Neural progenitor cell (in vitro differentiated cells): ENCODE measurements at places on chromosomes 3 and 15.

DNA sequence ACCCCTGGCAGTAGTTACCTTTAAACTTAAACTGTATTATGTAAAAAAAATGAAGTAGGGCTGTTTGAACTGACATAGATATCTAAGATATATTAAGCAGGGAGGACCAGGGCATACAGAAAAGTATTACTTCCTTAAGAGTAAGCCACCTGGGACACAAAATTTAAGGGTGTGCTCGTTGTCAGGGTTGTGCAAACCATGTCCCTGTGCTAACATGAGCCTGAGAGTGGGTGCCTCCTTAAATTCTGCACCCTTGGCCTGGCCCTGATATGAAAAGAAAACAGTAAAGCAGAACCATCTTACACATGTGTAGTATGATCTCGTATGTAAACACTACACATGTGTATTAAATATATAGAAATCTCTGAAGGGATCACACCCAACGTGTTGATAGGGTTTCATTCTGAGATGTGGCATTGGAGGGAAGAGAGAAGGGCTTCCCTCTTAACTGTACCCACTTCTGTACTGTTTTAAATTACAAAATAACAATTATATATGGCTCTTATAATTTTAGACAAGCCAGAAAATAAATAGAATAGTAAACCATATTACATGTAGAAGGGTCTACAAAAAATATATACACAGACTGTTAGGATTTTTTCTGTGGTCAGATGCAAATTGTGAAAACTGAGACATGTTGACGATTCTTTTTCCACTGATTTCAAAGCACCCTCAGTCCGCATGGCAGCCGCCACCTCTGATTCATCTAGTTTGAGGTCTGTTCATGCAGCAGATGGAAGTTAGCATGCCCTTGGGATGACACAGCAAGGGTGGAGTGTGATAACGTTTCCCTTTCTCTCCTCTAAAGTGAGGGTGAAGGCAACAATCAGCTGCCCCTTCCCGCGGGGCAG lies 400.8 kb upstream of the PROK2 start:
- DNase-seq, result no peak
- no peak overlapping the region for H3K4me3 ChIP-seq
- H3K36me3 ChIP-seq, result no peaks in the 10 kb centered on the region
- no peaks in the 10 kb centered on the region for H3K27me3 ChIP-seq
- no peaks in the 10 kb centered on the region for H3K4me1 ChIP-seq
- H3K27ac ChIP-seq, result no peak overlapping the region

- DNase-seq, result peak; percentile 25
- H3K4me3 ChIP-seq, result no peak overlapping the region
- H3K27ac ChIP-seq, result no peak overlapping the region
- no peaks in the 10 kb centered on the region for H3K36me3 ChIP-seq
- H3K27me3 ChIP-seq, result no peaks in the 10 kb centered on the region
- H3K4me1 ChIP-seq, result no peaks in the 10 kb centered on the region
These were observed 21.6 kb downstream of the REC114 start for GRCh38 chr15:73464602-73465001.

DNA sequence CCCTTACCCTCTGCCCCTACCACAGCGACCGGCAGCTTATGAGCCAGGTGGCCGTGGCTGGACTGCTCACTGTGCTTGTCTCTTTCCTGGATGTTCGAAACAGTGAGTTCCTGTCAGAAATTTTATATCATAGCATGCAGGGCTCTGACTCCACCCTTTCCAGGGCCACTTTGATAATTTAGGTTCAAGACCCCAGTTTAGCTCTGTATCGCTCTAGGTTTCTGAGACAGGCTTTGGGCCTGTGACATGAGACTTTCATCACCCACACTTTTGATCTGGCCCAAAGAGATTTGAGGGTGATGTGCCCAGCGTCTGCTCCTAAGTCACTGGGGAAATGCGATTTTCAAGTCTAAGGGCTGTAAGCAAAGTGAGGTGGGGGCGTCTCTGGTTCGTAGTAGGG lies 6.5 kb upstream of the EIF4G1 start:
- H3K27ac ChIP-seq, result no peak overlapping the region
- no peaks in the 10 kb centered on the region for H3K4me1 ChIP-seq
- peaks cover 3% of the 10 kb centered on the region for H3K36me3 ChIP-seq
- no peak overlapping the region for H3K4me3 ChIP-seq
- no peak for DNase-seq

DNA sequence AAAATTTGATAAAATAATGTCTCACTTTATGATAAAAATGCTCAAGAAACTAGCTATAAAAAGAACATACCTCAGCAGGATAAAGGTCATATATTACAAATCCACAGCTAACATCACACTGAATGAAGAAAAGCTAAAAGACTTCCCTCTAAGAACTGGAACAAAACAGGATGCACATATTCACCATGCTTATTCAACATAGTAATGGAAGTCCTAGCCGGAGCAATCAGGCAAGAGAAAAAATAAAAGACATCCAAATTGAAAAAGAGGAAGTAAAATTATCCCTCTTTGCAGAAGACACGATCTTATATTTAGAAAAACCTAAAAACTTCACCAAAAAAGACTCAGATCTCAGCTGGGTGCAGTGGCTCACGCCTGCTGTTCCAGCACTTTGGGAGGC lies 34.0 kb downstream of the SENP7 start:
- no peak overlapping the region for H3K4me3 ChIP-seq
- no peaks in the 10 kb centered on the region for H3K4me1 ChIP-seq
- H3K27me3 ChIP-seq, result no peaks in the 10 kb centered on the region

GRCh38 chr3:113436809-113437208 lies 4.5 kb downstream of the CFAP44 start:
- H3K27me3 ChIP-seq, result no peaks in the 10 kb centered on the region
- H3K27ac ChIP-seq, result no peak overlapping the region
- DNase-seq, result no peak
- H3K4me3 ChIP-seq, result no peak overlapping the region

DNA sequence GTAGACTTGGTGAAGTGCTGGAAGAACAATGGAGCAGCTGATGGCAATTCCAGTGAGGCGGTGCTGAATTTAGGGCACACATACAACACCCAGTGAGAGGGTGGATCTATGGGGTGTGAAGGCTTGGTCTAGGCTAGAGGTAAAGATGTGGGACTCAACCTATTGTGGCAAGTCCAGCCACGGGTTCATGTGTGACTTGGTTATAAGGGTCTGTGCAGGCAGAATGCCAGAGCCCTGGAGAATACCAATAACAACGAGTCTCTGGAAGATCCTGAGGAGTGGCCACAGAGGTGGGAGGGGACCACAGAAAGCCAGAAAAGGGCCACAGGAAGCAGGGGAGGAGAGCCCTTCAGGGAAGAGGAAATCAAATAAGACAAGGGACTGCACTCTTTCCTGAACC lies 55.0 kb downstream of the VGLL4 start:
- H3K27me3 ChIP-seq, result no peaks in the 10 kb centered on the region
- peaks cover 63% of the 10 kb centered on the region for H3K4me1 ChIP-seq
- DNase-seq, result no peak
- no peaks in the 10 kb centered on the region for H3K36me3 ChIP-seq

- H3K36me3 ChIP-seq, result no peaks in the 10 kb centered on the region
- no peak overlapping the region for H3K27ac ChIP-seq
- DNase-seq, result no peak
- peaks cover 3% of the 10 kb centered on the region for H3K27me3 ChIP-seq
These were observed 75.7 kb downstream of the TRIM69 start for GRCh38 chr15:44812029-44812517.
